ENCODE measurements at places on chromosomes 6 and 20. TPM values are rescaled to one million over a fixed set of nuclear protein-coding genes. Genes with fewer than 3 reads are reported as not detected.

The SYNGAP1 gene
- total RNA-seq = 2.8 TPM

The SRSF12 gene
- total RNA-seq = 0.28 TPM

The SLCO4A1 gene
- 0.56 TPM for total RNA-seq

The LCA5 gene
- 7.9 TPM for total RNA-seq

The ANKRD66 gene
- total RNA-seq = not detected

The RIPPLY2 gene
- not detected for total RNA-seq

The MUC21 gene
- not detected for total RNA-seq

The SEL1L2 gene
- not detected for total RNA-seq

The KIAA1755 gene
- 2.5 TPM for total RNA-seq

The SPATS1 gene
- not detected for total RNA-seq

The C6orf58 gene
- 0.19 TPM for total RNA-seq

The CLPSL2 gene
- not detected for total RNA-seq

The PGC gene
- total RNA-seq = not detected

The SLC17A1 gene
- not detected for total RNA-seq

The TBX18 gene
- 37.5 TPM for total RNA-seq

The ADA gene
- 9.0 TPM for total RNA-seq

The SOX18 gene
- 0.19 TPM for total RNA-seq

The NKAPL gene
- 2.1 TPM for total RNA-seq

The SPDEF gene
- not detected for total RNA-seq

The WFDC2 gene
- total RNA-seq = not detected
